Stimulated activated naive CD4-positive, alpha-beta T cell (primary cell): ENCODE measurements at places on chromosomes 6 and 20.

DNA sequence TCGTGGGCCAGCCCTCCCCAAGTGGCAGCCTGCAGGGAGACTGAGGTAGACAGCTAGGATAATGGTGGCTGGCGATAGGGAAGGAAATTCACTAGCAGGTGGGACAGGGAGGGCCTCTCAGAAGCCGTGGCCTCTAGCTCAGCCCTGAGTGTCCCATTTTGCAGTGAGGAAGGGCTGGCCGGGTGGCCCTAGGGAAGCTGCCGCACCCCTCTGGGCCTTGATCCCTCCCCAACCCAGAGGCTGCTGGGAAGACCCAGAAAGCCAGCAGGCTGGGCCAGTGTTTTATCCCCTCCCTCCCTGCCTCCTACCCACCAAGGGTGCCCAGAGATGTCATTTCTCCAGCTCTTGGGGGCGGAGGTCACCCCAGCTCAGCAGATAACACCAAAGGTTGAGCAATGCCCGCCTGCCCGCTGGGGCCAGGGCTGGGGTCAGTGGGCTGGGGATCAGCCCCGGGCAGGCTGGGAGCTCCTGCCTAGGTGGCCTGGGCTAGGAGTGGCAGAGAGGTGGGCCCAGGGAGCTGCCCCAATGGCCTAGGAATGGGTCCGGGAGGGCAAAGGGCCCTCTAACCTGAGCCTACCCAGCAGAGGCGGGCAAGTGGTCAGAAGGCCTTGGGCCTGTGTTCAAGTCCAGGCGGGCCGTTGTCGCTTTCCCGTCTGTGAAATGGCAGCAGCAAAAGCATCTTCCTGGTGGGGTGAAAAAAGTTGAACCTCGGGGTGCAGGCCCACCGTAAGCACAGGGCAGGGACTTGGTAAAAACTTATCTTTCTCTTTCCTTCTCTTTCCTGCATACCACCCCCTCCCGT, 1.6 kb upstream of the CEBPB start:
- DNase-seq: no peak

DNA sequence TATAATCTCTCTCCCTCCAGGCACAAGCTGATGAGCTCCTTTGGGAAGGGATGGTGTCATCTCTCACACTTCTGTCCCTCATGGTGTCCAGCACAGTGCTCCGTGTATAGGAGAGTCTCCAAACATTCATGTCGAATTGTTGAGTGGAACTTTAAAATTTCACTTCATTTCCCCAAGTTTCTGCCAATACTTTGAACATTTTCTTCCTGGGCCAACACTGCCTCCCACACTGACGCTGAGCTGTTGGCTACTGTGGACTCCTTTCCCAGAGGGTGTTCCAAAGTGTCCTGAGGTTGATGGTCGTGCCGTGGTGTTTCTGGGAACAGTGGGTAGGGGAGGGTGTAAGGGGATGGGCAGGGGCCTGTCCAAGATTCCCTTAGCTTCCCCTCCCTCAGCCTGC, 122.7 kb downstream of the TIAM2 start:
- no peak for DNase-seq

GRCh38 chr6:108737594-108738546, 110.4 kb upstream of the ARMC2 start:
- no peak for DNase-seq

DNA sequence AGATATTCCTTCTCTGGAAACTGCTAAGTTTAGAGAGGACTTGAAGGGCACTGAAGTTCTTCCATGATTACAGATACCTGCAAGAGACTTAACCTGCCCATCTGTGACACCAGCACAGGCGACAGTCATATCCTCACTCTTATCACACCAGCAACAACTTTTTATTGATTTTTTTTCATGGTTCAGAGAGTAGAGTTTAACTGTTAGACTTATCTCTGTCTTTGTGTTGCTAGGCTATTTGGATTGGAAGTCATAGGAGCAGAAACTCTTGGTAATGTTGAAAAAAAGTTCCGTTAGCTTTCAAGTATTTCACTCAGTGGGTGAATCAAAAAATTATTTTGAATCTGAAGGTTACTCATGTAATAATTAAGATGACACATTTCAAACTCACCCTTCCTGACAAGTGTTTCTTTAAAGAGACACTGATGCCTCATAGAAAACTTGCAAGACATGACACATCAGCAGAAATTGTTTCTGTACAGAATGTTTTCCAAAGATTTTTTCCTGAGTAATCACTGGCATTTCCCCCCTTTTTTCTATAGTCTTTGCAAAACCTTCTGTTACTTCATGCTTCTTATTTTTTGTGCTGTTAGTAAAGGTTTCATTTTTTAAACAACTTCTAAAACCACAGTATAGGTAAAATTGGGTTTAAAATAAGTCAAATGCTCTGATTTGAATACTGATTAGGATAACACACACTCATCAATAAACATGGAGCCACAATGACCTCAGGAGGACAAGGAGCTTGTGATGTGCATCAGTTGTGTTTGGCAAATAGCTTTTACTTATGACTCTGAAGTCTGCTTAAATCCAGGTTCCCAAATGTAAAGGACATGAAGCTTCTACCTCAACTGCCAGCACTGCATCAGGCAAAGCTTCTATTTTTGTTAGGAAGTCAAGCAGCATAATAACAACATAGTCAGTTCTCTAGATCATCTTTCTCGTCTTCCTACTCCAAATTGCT, 252.9 kb upstream of the MAN1A1 start:
- no peak for DNase-seq

- DNase-seq: no peak
These were observed 128.2 kb downstream of the COL12A1 start for GRCh38 chr6:75077701-75078100.

DNA sequence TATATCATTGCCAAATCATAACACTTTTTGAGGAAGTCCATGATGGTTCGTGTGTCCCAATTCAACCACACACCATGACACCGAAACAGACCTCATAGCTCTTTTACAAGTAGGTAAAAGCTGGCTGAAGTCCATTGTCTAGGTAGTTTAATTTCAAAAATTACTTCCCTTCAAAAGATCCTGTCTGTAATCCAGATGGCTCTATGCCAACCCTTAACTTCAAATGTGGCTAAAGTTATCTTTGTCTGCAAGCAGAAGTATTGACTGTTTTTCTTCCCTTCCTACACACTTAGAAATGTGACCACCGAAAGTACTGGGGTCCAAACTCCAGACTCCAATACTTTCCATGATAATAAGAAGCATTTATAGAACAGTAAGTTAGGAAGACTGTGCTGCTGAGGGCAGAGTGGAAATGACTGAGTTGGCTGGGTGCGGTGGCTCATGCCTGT, 8.3 kb upstream of the TIAM2 start:
- no peak for DNase-seq

DNA sequence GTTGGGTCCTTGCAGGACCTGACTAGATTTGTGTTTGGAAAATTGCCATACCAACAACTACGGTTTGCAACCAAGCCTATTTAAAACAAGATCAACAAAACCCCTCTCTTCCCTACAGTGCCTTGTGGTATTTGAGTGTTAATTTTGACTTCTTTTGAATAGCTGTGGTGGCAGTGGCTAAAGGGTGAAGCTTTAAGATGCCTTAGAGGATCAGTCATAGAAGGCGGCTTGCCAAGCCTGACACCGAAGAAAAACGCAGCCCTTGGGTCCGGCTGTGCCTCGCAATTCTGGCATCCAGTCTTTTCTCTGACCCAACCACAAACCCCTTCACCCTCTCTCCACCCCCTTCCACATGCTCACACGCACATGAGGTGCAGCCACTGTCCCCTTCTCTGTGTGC, 32.6 kb downstream of the BMP6 start:
- DNase-seq: no peak
